ENCODE measurements at places on chromosomes 6 and 20.

DNA sequence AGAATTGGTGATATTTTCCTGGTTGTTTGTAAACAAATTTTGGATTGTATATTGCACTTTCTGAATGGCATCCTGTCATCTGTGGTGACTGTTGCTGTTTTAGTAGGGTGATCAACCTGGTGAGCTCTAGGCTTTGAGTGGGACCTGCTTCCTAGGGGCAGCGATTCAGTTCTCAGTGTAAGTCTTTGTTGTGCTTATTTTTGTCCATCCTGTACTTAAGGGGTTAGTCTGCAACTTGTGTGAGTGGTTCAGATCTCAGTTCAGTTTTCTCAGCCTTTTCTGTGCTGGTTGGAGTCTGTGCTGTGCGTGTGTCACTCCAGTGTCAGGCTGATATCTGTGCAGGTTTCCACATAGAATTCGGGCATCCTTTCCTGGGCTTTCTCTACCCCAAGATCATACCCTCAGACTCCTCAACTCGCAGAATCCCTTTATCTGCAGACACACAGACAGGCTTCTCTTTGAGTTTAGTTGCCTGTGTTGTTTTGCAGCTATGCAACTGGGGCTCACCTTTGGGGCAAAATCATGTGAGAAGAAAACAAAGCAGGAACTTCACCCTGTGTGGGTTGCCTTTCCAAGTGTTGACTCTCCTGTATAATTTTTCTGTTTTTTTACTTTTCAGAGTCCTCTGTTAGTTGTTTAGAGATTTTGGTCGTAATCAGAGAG, 177.7 kb downstream of the FARS2 start:
- no peak for DNase-seq

DNA sequence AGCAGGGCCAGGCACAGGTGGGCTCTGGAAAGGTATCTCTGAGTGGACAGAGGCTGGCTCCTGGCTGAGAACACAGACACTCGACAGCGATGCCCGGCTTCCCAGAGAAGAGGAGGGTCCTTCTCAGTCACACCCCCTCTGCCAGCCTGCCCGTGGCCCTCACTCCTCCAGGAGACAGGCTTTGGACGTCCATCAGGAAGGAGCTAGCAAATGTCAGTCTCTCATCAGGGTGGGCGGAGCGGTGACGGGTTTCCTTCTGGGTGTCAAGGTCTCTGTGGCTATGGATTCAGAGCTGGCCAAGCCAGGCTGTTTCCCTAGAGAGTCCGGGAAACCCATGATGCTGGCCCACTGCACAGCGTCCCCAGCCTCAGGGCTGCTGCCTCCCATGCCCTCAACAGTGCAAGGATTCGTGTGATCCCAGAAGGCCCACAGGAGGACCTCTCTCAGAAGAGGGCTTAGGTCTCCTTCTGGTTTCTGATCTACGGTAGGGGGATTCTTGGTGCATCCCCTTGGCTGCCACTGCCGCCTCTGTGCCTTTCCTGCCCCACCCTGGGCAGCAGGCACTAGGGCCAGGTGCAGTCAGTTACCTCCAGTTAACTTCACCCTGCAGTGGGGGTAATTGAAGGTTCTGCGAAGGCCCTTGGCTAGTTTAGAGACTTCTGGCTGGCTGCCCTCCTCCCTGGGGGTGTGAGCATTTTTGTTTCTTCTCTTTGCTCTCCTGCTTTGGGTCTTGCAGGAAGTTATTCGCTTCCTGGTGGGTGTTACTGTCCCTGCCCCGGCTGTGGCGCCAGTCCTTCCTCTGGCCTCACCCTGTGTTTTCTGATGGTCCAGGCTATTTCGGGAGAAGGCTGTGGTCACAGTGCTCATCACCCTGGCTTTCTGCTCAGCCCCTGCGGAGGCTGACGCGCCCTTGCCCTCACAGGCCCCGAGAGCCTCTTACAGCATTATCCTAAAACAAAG, 80.2 kb downstream of the CDH4 start:
- no peak for DNase-seq

DNA sequence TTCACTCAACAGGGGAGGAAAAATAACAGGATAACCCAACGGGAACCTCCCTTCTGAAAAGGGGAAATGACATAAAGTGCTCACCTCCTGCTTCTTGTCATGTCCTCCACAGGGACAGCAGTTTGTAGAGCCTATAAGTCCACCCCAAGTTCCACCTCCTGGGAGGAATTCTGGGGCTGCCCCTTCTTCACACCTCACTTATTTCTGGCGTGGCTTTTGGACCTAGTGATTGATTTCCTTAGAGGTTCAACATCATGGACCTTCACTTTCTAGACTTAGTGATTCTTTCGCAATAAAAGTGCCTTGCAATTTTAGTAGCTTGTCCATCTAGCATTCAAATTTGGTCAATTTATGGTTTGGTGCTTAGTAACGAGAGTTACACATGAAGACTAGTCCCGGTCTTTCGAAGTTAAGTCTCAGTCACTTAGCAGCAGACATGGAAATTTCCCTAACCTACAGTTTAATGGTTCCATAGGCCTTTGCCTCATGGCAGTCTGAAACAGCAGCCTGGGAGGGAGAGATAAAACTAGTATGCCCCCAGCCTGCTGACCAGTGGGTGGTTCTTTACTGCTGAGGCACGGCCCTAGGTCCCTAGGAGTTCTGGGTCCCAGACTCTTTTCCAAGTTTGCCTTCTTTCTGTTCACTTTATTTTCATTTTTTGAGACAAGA, 59.2 kb upstream of the CDKAL1 start:
- DNase-seq = no peak

DNA sequence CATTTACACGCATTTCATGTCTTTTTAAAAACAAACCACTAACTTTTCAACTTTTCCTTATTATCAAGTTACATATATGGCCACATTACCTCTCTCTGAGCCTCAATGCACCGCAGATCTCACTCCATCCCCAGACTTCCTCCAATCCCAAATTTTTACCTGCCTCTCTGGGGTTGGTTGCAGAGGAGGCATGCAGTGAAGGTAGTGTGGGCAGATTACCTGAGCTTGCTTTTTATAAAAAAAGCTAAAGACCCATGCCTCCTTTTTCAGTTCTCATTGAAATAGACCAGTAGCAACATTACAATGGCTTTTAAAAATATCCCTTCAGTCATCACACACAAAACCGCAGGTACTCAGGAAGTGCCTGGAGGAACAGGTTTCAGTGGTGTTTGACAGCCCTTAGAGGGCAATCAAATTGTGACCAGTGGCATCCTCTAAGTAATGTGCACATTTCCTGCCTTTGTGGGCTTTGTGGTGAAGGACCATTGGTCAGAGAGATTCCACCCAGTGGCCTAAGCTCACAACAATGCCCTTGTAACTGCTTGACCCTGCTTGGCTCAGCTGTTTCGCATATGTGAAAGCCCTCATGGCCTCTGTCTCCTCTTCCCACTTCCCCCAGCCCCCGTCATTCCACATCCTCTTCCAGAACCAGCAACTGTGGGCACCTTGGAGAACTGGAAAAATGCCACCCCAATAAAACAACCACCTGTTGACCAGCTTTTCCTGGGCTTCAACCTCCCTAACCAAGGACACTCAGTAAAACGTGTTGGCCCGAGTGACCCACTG, 30.2 kb upstream of the IL17A start:
- DNase-seq = no peak

DNA sequence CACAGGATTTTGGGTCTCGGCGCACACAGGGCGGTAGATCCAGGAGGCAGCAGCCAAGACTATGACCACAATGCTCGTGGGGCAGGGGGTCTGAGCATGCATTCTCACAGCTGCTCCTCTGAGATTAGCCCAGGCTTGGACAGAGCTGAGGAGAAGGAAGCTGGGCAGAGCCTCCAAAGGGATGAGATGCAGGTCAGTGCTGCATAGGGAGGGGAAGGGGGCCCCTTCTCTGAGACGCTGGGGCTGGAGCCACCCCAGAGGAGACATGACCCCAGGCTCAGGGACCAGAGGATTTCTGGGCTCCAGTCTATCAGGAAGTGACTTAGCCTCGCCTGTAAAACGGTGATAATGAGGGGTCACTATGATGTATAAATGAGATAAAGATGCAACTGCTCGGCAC, 93.9 kb downstream of the BFSP1 start:
- DNase-seq = no peak

- no peak for DNase-seq
These were observed 94.4 kb upstream of the ADGRF4 start for GRCh38 chr6:47603995-47604394.

DNA sequence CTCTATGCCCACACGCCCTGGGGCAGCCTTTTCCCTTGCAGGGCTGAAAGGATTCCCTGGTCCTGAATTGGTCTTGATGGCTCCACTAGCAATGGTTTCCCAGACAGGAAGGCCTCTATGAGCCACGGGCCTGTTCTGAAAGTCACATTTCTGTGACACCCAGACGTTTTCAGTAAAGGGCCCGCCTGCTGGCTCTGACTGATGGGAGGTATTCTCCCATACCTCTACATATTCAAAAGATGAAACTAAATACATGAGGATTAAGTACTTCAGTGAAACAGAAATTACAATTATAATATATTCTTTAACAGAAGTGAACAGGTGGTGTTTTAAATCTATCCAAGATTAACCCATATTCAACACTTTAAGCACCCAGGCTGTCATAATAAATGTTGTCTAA, 629.8 kb downstream of the CDH26 start:
- DNase-seq = no peak

DNA sequence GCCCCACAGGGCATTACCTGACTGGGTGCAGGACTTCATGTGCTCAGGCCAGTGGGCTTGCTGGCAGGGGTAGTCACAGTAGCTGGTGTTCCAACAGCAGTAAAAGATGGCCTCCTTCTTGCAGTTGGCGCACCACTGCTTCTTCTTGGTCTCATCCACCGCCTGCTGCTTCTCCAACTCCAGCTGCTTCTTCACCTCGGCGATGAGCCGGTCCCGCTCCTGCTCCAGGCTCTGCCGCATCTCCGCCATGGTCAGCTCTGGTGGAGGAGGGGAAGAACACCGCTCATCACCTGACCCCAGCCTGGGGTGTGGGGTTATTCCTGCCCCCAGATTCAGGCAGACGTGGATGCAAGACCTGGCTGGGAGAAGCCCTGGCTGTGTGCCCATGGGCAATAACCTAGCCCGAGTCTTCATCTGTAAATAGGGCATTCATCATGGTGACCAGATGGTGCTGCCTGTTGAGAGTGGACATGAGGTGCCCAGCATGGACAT, 132.2 kb downstream of the ZMYND8 start:
- no peak for DNase-seq

GRCh38 chr6:6701864-6702263, 113.3 kb downstream of the LY86 start:
- no peak for DNase-seq

GRCh38 chr6:109033655-109034054, 61.0 kb downstream of the SESN1 start:
- DNase-seq = no peak

DNA sequence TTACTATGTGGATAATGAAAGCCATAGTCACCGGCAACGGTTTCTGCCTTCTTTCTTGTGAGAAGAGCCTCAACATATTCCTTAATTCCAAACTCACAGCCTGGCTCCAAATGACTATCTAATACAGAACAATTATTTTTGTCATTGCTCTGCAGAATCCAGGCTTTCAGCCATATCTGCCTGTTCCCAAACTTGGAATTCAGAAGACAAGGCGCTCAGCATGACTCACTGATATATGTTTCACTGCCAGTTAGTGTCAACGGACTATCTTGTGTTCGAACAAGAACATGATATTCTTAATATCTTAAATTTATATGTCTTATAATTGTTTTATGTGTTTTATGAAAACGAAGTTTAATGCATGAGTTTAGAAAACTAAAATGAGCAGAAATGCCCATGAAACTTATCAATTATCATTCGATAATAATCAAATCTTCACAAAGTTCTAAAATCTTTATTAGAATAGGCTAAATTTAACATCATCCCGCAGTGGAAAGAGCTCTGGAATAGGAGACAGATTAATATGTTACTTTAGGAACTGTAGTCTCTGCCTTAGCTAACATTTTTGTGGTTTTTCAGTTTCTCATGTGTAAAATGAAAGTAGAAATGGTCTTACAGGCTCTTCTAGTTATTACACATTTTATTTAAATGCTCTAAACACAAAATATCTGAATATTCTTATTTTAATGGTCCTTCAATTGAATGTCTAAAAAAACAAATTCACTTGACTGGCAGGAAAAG, 669.3 kb upstream of the GJE1 start:
- peak; percentile 63 for DNase-seq

DNA sequence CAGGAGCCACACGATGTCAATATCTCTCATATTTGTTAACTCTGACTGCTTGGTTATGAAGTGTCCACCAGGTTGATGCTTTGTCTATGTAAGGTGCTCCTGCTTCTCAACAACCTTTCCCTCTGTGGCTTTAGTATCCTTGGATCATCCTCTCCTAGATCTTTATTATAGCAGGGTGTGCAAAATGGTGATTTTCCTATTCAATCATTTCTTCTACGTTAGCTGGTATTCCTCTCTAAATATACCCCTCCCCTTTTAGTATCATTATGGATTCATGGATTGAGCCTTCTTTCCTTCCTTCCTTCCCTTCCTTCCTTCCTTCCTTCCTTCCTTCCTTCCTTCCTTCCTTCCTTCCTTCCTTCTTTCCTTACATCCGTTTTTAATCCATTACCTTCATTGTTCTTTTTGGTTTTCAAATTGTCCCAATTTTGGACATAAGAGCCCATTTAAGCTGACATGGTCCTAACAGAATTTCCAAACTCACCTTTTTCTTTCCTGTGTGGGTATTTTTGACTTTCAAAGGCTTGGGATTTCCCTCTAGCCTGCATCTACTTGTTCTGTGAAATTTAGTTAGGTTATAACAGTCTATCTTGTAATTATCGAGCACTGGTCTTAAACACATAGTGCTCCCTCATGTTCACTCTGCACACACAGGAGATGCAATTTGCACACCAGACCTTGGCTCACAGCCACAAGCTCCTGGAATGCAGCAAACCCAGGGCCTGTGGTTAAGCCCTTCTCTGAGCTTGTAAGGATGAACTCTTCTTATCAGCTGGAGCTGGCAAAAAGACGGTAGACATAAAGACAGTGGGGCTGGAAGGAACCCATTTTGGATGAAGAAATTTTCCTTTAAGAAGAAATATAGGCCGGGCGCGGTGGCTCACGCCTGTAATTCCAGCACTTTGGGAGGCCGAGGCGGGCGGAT, 109.9 kb downstream of the SLC24A3 start:
- DNase-seq = no peak

DNA sequence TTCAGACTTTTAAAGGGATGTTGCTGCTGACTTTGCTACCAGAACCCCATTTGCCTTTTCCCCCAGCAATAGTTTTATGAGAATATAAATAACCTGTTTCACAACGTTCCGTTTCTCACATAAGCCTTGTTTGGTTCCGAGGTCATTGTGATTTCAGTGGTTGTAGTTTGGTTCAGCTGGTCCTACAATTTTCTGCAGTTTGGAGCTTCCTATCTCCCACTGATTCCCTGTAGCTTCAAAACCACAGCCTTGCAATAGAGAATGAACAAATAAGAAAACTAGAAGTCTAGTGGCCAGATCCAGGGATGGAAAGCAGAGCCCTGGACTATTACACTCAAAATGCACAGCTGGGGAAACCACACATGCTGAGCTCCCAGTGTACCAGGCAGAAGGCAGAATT, 24.1 kb upstream of the SH3BGRL2 start:
- no peak for DNase-seq

GRCh38 chr6:107635057-107635515, 145.2 kb downstream of the SOBP start:
- no peak for DNase-seq

Data from fibroblast of skin of right biceps (primary cell).